ENCODE measurements at places on chromosomes 6 and 20.

GRCh38 chr20:45828589-45828988 lies 1.5 kb upstream of the TNNC2 start:
- no peak for DNase-seq

- peak; percentile 8 for DNase-seq
These were observed 24.3 kb upstream of the KIAA0408 start for GRCh38 chr6:127483399-127484055.

GRCh38 chr6:12012558-12013306 lies 620 bp downstream of the HIVEP1 start:
- peak; percentile 89 for DNase-seq

GRCh38 chr6:55895972-55896730 lies 20.8 kb upstream of the BMP5 start:
- no peak for DNase-seq

DNA sequence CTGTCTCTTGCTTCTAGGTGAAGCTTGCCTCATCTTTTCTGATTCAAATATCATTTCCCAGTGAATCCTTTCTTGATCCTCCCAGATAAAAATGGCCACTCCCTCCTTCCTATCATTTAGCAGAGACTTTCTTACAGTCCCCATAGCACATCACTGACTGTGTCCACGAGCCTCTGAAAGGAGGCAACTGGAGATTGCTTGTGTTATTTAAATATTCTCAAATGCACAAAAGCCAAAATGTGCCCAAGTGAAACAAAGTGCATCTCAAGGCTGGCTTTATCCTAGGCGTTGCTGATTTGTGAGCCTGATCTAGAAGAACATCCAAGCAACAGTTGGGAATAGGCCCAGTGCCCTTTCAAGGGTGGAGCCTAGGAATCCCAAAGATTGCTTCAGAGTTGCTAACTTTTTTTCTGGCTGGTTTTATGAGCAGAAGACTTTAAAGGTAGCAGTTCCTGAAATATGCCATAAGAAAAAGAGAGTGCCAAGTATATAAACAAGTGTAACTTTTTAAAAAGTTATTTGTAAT lies 393.6 kb downstream of the CD83 start:
- DNase-seq, result no peak

GRCh38 chr20:64164123-64164836 lies at the start of gene MYT1:
MYT1 (plus strand) TSS chr20:64164452; CDS start chr20:64198862, 34,410 bp downstream.
- no peak for DNase-seq

GRCh38 chr20:36886859-36887751 lies 11.2 kb downstream of the TLDC2 start:
- peak; percentile 78 for DNase-seq

- no peak for DNase-seq
These were observed 36.4 kb downstream of the CEP250 start for GRCh38 chr20:35491823-35492222.

GRCh38 chr20:31652917-31653396 lies 15.2 kb downstream of the COX4I2 start:
- DNase-seq, result no peak

DNA sequence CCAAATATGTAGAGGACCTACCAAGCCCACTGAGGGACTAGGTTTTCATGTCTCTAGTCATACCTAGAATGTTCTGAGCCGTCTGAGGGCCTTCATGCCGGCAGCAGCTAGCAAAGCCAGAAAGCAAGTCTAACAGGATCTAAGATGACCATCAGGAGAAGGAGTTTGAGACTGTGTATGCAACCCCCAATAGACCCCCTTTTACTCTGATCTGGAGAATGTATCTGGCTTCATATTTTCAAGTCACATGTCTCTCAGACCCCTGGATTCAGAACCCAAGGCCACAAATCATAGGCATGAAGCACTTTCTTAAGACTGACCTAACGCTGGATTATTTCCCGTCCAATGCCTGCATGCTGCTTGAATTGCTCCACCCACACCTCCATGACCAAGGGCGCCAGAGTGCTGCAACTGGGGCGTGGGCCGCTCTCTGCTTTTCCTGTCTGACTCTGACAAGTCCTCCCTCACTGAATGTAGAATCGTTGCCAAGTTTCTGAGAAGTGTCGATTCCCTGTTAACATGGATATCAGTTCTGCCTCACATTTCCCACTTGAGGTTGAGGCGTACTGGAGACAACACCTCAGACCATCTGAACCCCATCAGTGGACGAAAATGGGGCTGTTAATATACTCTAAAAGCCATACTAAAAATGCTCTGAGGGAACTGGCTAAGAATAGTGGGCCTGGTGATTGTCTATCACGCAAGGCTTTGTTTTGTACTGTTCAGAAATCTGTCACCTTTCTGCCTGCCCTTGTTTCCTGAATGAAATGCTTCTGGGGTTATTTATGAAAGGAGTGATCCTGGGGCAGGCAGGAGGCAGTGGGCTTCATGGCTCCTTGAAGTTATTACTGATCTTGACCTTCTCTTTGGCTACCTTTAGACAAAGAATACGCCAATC lies 23.9 kb upstream of the ASXL1 start:
- DNase-seq, result no peak

DNA sequence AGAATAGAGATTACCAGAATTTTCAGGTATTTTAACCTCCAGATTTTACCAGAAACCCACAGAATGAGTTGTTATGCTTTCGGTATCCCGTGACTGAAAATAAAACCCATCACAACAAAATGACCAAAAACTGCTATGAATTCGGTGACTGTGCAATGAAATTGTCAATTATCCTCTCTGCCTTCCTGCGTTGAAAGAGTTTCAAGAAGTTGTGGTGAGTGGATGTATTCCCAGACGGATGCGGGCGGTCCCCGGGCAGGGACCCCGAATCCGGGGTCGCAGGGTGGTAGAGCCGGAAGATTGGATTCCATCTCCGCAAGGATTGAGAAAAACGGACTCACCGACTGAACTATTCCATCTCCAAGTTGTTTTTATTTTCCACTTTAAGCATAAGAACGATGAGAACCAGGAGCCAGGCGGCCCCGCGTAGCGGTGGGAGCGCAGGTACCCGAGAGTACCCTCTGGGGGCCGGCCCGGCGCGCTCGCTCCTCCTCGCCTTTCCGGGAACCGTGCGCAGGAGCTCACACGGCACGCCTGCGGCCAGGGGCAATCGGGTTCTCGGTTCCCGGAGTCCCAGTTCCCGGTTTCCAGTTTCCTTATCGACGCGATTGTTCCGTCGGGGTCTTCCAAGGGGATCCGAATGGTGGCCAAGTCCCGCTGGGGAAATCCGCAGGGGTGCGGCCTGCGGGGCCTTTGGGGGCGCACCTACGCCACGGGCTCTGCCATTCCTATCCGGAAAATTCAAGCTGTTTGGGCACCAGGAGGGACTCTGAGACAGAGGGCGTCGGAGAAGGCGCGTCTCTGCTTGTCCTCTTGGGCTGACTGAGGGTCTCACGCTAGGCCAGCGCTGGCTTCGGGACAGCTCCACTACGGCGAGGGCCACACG lies 104.9 kb upstream of the PRDM1 start:
- no peak for DNase-seq

DNA sequence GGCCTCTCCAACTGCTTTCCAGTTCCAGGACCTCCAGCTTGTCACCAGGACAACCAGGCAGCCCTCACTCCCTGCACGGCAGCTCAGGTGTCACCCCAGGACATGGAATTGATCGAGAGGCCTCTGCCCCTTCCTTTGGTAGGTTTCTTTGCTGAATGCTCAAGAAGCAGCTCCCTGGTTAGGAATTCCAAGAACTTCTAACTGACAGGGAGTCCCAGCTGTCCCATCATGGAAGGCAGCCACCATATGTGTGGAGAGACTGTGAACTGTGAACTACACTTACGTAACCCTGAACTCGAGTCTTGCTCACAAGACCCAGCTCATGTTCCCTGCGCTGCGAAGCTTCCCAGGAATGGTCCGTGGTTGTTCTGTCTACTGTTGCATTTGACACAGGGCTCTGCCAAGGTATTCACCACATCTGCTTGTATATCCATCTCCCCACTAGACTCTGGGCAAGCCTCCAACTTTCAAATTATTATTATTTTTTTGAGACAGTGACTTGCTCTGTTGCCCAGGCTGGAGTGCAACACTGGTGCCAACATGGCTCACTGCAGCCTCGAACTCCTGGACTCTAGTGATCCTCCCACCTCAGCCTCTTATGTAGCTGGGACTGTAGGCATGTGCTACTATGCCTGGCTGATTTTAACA lies 35.7 kb downstream of the MGME1 start:
- peak; percentile 23 for DNase-seq

DNA sequence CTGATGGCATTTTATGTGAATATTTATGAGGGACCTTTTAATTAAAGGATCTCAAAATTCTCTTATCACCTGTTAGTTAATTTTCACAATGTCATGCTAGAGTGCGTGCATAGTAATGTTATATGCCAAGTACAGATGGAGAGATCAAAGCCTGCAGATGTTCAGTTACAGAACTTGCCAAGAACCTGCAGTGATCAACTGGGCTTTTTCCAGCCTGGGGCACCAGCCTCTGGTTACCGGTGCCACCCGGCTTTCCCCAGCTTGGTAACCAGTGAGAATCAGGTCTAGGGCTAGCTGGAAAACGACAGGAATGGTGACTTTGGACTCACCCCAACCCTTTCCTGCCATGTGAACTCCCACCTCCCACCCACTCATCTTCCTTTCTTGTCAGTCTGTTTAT lies 91.8 kb downstream of the CAP2 start:
- DNase-seq, result no peak

- no peak for DNase-seq
These were observed 62.6 kb downstream of the BACH2 start for GRCh38 chr6:90233994-90234393.
